OCI-M1 (cell line): ENCODE measurements at places on chromosomes 5 and 9.

DNA sequence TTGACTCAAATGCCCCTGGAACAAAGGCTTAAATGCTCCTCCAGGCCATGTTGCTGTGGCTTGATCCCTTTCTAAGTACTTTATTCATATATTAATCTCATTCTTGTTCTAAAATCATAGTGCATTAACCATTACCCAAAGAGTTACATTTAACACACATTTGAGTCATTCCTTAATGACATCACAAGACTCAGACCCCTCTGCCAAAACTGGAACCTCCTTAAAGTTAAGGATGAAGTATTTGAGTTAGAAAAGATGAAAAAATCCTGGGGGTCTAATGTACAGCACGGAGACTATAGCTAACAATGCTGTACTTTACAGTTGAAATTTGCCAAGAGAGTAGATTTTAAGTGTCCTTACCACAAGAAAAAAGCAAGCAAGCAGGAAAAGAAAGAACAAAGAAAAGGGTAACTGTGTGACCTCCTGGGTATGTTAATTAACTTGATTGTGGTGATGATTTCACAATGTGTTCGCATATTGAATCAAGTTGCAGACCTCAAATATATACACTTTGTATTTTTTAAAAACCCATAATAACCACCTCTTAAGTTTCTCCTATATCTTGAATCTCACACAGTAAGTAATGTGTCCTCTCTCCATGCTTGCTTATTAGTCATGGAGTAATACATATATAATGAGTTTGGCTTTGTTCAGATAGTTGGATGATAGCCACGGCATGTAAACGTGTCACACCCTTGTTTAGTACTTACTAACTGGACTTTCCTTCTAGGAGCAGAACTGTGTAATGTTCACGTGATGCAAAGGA is 376.9 kb downstream of the SEMA5A start:
- DNase-seq: no peak

DNA sequence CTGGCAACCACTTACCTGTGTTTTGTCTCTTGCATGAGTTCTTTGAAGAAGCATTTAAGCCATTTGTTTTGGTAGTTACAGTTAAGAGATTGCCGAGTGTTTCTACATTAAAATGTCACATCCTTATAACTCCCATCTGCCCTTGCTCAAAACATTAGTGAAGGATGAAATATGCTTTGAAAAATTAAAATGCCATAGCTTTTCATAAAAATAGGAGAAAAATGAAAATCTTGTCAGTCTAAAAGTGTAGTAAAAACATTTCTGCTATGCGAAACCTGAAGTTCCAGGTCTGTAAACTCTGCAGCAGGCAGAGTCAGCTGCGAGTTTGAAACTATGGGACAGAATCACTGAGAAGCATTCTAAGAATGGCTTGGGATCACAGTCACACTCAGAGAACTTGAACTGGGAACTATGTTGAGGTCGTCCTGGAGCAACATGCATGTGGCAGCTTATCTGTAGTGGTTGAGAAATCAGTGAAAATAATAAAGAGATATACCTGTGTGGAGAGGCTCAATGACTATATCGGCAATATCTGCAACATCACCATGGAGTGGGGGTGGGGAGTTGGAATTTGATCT is 67.4 kb downstream of the RASGRF2 start:
- DNase-seq: no peak

GRCh38 chr5:8842971-8843551 is 702.8 kb downstream of the SEMA5A start:
- DNase-seq: peak; percentile 9

DNA sequence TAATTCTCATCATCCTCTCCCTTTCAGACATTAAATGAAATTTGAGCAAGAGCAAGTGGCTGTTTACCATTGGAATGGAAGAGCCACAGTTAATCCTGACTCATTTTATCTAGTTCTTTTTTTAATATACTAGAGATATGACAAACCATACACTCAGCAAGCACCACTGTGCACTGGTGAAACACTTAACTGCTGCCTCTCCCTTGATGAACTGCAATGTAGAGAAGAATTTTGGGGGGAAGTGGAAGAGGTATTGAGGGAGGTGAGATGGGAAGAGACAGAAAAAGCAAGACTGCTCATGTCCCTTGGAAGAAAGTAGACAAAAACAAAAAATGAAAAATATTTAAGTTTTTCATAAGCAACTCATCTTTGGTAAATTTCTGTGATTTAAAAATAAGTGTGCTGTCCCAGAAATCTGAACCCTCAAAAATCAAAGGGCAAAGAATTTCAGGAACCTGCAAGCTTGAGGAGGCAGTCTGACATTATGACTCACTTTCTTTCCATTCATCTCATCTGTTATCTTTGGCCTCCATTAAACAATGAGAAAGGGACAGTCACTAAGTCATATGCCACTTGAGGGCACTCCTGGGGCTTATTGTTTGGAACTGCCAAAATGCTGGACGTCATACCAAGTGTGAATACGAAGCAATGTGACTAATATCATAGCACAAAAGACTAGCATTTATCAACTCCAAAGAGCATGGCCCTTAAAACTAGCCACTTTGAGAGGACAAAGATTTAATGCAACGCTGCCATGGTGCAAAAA is 566.8 kb upstream of the DMAC1 start:
- DNase-seq: peak; percentile 100

- DNase-seq: no peak
Measured at GRCh38 chr5:142466195-142466971, 141.6 kb upstream of the SPRY4 start.

DNA sequence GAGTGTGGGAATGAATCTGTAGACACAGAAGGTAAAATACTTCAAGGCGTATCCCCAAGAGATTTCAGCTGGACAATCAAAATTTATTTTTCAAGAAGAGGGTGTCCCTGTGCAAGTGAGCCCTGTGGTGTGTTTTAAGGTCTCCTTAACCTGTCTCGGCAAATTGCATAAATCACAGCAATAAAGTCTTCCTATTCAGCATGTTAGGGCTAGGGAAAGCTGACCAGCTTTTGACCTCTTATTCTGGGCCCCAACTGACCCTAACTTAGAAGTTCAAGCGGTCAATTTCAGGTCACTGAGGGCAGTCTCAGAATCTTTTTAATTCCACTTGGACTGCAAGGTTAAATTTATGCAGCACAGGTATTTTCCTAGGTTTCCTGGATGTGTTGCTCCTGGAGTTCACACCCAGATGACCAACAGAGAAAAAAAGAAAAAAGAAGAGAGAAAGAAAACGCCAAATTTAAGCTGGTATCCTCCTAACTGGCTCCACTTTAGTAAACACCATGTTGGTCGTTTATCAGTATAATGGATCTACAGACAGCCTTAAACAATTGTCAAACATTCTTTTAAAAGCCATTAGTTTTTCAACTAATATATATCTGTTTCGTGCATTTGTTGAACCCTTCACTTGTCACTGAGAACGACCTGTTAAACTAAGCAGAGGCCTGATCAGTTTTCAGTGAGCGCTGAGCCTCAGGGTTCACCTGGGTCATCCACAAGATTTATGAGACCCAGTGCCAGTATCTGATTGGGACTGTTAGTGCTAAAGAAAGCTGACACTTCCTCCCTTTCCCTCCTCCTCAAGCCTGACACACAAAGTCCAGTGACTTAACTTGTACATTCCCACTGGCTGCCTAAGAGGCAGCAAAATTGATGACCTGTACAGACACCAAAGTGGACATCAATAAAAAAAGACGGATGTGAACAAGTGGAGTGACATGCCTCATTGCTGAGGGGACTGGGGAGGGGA is 546.1 kb downstream of the NR2F1-AS1 start:
- DNase-seq: no peak

- peak; percentile 64 for DNase-seq
Measured at GRCh38 chr5:57650360-57651069, 167.9 kb upstream of the ACTBL2 start.
